ENCODE measurements at places on chromosomes 11 and 22.

GRCh38 chr11:25920356-25920755, 411.6 kb upstream of the ANO3 start:
- DNase-seq: no peak

- DNase-seq: no peak
Observed at GRCh38 chr22:48927591-48927990, 900.1 kb downstream of the BRD1 start.

- DNase-seq: no peak
Observed at GRCh38 chr11:128946648-128947047, 4.0 kb upstream of the TP53AIP1 start.

GRCh38 chr22:30523646-30524489, 18.4 kb upstream of the SEC14L4 start:
- no peak for DNase-seq

DNA sequence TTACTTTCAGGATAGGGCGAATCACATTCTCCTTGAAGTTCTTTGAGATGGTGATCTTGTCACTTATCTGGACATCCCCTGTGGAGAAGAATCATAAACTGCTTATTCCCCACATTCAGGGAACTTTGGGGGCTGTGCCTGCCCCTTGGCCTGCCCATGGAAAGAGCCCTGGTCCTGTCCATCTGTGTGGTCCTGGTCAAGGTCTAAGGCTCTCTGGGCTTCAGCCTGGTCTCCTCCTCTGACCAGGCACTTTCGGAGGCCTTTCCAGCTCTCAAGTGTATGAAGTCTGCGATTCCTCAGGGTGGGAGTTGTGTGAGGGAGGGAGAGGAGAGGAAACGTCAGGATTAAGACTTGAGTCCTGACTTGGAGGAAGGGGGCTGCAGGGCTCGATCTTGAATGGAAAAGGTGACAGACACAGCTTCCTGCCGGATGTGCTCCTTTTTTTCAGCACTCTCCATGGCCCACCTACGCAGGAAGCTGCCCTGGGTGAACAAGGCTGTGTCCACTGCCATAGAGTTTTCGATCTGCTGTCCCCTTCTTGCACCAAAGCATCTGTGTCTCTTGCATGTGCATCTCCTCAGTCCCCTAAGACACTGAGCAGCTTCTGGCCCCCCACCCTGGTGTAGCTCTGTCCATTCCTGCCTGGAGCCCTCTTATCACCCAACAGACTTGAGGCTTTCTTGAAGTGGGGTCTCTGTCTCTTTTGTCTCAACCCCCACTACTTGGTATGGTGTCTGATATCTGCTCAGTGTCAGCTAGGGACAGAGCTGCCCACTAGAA, 50.8 kb upstream of the PHOX2A start:
- DNase-seq: no peak

- DNase-seq: no peak
Observed at GRCh38 chr11:20760811-20761210, 91.4 kb downstream of the NELL1 start.

GRCh38 chr11:111910676-111911562, 651 bp downstream of the CRYAB start:
- DNase-seq: no peak

- DNase-seq: no peak
Observed at GRCh38 chr22:34805771-34806170, 260.2 kb upstream of the ISX start.

DNA sequence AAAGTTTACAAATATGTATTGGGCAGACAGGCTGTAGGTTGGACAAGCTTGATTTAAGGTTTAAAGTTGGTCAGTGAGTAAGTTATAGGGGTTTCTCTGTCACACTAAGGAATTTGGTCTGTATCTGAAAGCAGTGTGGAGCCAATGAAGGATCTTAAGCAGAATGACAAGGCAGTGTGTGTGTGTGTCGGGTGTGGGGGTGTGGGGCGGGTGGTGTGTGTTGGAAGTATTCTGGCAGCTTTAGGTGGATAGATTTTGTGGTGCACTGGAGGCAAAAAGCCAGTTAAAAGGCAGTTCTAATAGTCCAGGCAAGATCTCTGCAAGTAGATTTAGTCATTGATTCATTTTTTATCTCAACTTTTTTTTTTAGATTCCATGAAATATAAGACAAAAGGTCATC, 1006.8 kb upstream of the CCDC90B start:
- DNase-seq: no peak

- no peak for DNase-seq
Observed at GRCh38 chr11:102552020-102552419, 21.5 kb upstream of the MMP7 start.

GRCh38 chr11:118532852-118533768, 2.1 kb downstream of the TMEM25 start:
- no peak for DNase-seq

GRCh38 chr11:16295592-16295991, 60.8 kb downstream of the SOX6 start:
- no peak for DNase-seq

- no peak for DNase-seq
Observed at GRCh38 chr22:35053060-35053835, 12.7 kb upstream of the ISX start.

DNA sequence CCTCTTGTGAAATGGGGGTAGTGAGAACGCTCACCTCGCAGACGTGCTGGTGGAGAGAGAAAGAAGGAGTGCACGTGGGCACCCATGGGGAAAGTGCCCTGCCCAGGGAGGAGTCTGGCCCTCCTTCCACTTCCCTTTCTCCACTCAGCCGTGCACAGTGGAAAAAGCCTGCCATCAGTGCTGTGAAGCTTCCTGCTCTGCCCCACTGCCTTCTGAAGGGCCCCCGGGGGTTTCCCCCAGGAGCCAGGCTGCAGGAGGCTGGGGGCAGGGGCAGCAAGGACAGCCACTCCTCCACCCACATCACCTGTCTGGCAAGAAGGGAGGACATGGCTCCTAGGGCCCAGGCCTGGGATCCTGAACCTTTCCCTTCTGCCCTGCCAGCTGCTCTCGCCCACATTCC, 7.6 kb downstream of the TP53I11 start:
- DNase-seq: peak; percentile 62

- DNase-seq: no peak
Observed at GRCh38 chr22:27088026-27088425, 430.6 kb downstream of the MIAT start.

DNA sequence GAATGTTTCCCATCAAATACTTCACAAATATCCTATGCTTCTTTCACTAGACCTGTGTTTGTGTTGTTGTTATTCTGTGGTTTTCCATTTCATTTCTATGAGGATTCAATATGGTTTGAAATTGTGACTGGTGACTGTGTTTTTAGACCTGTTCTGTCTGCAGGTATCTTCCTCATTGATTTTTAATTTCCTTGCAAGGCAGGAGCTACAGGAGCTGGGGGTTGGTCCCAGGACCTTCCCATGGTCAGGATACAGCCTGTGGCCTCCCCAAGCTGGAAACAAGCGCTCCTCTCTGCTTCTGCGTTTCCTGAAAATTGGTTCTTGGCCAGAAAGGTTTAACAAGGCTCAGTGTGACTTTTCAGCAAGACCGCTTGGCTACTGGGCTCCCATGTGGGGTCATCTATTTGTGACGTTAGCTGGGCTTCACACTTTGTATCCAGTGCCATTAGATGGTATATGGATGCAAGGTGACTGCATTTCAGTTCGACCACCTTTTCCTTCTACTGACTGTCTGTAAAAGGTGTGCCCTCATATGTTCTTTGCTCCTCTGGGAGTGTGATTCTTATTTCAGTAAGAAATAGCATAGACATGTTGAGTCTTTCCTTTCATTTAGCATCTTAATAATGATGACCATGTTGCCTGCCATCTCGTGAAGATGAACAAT, 21.5 kb downstream of the IGLL5 start:
- DNase-seq: no peak

- DNase-seq: no peak
Observed at GRCh38 chr22:43628250-43628649, 183.9 kb downstream of the EFCAB6 start.

GRCh38 chr11:27443746-27444507, 28.7 kb downstream of the LGR4 start:
- DNase-seq: peak; percentile 98
